ENCODE measurements at places on chromosomes 11 and 22. TPM values are rescaled to one million over a fixed set of nuclear protein-coding genes. Genes with fewer than 3 reads are reported as not detected.

The SCN3B gene
- 0.45 TPM for total RNA-seq

The BTBD18 gene
- total RNA-seq: 1.1 TPM

The BRSK2 gene
- total RNA-seq: 1.2 TPM

The FGF19 gene
- 1.1 TPM for total RNA-seq

The UCP3 gene
- total RNA-seq: 1.7 TPM

The SLC35F2 gene
- total RNA-seq: 2.2 TPM

The SF3A1 gene
- 38.2 TPM for total RNA-seq

The MAPK8IP1 gene
- 7.7 TPM for total RNA-seq

The TSPO gene
- 2.7 TPM for total RNA-seq

The UNC93B1 gene
- 8.6 TPM for total RNA-seq

The TUBGCP6 gene
- total RNA-seq: 47.4 TPM

The HMGXB4 gene
- 20.0 TPM for total RNA-seq

Data from motor neuron (in vitro differentiated cells).